Brain microvascular endothelial cell (primary cell): ENCODE measurements at places on chromosomes 12 and 14.

DNA sequence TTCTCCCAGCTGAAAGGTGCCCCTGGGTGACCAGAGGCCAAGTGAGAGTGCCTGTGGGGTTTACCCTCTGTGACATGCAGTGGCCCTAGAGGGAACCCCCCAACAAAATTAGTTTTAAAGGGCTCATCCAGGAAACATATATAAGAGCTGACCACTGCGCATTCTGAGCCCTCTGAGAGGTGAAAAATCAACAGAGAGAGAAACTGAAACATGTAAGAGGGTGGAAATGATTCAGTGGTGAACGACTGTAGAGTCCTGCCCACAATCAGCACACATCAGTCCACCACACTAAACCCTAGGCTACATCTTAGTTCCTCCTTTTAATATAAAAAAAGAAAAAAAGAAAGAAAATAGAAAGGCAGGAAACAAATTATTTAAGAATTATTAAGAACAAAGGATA lies 21.0 kb upstream of the ACSM4 start:
- no peak for DNase-seq

GRCh38 chr14:101781240-101782061 lies 19.9 kb downstream of the PPP2R5C start:
- no peak for DNase-seq

DNA sequence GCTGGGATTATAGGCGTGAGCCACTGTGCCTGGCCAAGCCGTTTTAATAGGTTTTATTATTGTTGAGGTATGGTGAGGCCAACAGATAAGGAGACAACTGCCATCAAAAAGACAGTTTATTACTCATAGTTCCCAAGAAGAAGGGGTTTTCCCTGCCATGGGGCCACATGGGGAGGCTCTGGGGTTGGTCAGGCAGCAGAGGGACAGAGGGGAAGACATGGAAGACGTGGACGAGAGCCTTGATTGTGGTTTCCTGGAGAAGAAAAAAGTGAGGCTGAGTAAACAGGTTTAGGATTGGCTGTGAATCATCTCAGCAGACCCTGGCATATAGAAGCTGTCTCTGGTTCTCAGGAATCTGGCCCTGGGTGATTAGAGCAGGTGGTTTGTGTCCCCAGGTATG lies 69.9 kb downstream of the FOXN4 start:
- DNase-seq, result no peak

DNA sequence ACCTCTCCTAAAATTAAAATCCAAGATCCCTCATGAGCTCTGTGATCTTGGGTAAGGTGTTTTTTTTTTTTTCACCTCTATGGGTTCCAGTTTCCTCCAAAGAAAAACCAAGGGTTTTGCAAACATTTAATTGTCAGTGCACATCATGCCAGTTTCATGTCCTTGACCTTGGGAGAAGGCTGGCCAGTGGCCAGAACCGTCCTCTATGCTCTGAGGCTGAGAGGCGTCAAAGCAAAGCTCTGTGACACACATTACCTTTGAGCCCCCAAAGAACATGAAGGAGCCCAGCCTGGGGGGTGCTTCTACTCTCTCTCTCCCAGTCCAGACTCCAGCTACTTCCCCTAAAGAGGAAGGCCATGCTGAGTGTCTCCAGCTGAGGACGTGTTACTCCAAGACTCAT lies 145.5 kb upstream of the TMEM132C start:
- no peak for DNase-seq

GRCh38 chr12:74849801-74850200 lies 312.2 kb downstream of the ATXN7L3B start:
- DNase-seq, result no peak

DNA sequence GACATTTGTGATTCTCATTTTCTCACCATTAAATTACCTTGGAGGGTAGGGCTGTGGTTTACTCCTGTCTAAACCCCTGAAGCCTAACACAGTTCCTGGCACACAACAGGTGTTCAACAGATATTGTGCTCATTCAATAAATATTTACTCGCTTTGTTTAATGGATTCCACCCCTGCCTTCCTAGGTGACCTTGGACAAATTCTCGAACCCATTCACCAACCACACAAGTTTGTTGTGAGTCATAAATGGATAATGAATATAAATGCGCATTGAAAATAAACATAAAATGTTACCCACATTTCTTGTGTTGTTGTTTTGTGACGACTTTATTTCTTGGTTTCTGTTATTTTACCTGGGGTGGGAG lies 362 bp upstream of the TSFM start:
- no peak for DNase-seq

GRCh38 chr12:58487678-58488161 lies 432.6 kb downstream of the LRIG3 start:
- peak; percentile 63 for DNase-seq

GRCh38 chr12:110694330-110694901 lies 5.5 kb upstream of the HVCN1 start:
- no peak for DNase-seq

- DNase-seq, result no peak
These were observed 108.8 kb downstream of the CRACR2A start for GRCh38 chr12:3644104-3644503.

DNA sequence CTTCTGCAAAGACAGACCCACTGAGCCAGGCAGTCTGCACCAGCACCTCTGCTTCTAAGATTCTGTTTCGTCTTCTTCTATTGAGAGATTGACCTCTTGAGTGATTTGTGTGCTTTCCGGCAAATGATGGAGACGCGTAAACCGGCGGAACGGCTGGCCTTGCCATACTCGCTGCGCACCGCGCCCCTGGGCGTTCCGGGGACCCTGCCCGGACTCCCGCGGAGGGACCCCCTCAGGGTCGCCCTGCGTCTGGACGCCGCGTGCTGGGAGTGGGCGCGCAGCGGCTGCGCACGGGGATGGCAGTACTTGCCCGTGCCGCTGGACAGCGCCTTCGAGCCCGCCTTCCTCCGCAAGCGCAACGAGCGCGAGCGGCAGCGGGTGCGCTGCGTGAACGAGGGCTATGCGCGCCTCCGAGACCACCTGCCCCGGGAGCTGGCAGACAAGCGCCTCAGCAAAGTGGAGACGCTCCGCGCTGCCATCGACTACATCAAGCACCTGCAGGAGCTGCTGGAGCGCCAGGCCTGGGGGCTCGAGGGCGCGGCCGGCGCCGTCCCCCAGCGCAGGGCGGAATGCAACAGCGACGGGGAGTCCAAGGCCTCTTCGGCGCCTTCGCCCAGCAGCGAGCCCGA lies 703 bp downstream of the ASCL4 start:
- no peak for DNase-seq

GRCh38 chr12:104750061-104750460 lies 208.0 kb downstream of the SLC41A2 start:
- peak; percentile 61 for DNase-seq

DNA sequence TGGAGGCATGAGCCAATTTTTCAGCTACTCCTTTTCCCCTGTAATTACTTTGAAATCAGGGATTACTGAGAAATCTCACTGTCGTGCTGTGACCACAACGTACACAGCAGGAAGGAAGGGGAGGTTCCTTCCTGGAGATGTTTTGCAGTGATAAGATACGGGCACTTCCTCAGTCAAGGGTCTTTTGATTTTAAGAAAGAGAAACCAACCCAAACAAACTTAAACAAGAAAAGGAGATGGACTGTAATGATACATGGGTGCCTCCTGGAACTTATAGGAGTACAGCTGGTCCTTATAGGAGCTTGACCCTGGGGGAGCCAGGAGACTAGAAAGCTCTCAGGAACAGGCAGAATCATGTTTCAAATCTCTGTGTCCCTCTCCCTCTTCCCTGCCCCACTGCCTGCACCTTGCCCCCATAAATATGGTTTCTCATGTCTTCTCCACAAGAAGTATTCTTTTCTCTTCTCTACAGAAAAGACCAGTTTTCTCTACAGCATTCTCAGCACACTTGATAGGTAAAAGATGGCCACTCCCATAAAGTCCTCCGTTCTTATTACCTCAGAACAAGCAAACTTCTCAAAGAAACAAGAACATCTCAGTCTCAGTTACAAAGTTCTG lies 281.1 kb upstream of the AMIGO2 start:
- DNase-seq, result no peak

DNA sequence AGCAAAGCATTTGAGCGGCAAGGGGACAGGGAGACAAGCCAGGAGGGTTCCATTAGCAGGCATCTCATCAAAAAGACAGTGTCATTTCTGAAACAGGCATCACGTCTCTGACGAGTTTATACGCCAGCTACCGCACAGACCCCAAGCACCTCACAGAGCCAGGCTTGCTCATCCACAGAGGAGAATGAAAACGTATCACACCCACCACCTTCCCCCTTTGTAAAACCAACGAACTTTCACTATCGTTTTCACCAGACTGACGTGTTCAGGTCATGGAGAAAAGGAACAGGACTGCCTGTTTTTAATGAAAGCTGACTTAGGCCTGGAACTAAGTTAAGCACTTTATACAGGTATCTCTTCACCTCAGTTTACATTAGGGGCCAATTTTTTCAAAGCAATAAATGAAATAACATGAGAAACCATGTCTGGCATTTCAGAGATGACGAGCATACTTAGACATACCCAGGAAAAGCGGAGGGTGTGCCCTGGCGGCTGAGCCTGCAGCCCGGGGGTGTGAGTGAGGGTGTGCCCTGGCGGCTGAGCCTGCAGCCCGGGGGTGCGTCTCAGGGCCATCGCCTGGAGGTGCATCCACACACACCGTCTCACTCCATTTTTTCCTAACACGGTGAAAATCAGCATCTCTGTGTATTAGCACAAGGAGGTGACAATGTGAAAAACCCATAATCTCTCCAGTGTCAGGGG lies 41.9 kb downstream of the STX2 start:
- DNase-seq, result no peak

GRCh38 chr12:47712171-47712570 lies 6.3 kb upstream of the RPAP3 start:
- no peak for DNase-seq

DNA sequence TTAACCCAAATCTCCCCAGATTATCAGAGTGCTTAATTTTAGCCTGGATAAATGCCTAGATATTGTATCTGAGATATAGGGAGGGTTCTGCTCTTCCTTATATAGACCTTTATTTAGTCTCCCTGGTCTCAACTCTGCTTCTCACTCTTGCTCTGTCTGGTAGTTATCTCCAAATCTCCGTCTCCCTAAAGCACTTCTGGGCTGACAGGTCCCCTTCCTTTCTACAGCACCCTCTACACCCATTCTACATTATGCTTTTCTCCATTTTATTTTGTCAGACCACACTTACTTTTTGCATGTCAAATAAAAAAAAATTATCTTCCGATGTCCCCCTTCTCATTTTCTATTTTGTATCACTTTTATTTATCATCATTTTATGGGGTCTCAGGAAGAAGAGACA lies 2.0 kb upstream of the ERC1 start:
- DNase-seq, result no peak

DNA sequence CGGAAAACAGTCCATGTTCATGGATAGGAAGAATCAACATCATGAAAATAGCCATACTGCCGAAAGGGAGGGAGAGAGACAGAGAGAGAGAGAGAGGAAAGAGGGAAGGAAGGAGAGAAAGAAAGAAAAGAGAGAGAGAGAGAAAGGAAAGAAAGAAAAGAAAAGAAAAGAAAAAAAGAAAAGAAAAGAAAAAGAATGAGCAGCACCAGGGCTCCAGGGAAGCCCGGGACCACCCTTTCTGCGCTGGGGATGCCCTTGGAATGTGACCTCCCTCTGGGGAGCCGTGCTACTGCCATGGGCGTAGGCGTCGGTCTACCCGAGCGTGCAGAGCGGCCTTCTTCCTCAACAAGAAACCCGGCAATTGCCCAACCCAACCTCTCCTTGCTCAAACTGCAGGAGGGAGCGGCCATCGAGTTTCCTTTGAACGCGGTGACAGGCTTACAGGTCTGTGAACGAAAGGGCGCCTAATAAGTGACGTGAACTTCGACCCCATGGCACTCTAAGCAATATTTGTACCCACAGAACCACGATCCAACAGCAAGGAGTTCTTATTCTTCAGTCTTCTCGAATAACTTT lies 16.9 kb downstream of the OR6S1 start:
- DNase-seq, result peak; percentile 65

DNA sequence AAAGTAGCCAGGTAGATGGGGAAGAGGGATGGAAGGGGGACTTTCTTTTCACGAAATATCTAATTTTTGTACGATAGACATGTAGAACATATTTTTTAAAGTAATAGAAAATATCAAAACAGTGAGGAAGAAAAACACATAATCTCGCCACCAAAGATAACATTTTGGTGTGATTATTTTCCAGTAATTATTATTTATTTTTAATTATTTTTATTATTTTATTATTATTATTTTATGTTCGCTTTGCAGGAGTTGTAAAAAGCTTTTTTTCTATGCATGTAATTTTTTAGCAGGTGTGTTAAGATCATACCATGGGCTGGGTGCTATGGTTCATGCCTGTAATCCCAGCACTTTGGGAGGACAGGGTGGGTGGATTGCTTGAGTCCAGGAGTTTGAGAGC lies 85.6 kb upstream of the CCND2 start:
- no peak for DNase-seq

GRCh38 chr14:28254768-28255167 lies 511.8 kb upstream of the FOXG1 start:
- no peak for DNase-seq
